ENCODE measurements at places on chromosomes 1 and 21. TPM values are rescaled to one million over a fixed set of nuclear protein-coding genes. Genes with fewer than 3 reads are reported as not detected.

DNA sequence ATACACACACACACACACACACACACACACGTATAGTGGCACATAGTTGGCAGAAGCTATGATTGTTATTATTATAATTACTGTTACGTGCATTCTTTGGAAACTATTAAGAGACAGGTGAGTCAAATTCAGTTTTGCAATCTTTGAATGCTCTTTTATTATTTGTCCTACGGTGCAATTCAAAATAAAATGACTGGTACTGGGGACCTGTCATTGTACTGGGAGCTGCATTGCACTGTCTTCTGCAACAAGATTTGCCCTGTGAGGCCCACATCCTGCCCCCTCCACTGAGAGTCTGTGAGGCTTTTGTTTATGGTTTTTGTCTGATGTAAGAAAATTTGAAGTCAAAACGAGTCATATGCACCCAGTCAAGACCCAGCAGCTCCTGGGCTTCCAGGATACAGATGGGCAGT is 1.9 kb downstream of the LY9 start:
- DNase-seq, result no peak

- no peak for DNase-seq
Measured at GRCh38 chr1:33085332-33085731, 4.4 kb downstream of the AZIN2 start.

DNA sequence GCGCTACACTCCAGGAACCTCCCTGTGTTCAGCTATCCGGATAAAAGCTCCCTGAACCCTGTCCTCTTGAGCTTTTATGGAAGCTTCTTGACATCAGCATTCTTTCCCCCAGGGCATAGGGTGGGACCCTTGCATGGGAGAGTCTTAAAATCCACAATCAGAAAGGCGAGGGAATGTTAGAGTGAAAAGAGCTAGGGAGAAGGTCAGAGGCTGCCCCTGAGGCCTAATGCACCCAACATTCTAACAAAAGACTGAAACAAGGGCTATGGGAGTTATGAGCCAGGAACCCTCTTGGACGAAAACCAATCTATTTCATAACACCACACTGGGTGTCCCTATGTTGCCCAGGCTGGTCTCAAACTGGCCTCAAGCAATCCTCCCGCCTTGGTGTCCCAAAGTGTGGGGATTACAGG is 36.7 kb downstream of the NEK2 start:
- no peak for DNase-seq

DNA sequence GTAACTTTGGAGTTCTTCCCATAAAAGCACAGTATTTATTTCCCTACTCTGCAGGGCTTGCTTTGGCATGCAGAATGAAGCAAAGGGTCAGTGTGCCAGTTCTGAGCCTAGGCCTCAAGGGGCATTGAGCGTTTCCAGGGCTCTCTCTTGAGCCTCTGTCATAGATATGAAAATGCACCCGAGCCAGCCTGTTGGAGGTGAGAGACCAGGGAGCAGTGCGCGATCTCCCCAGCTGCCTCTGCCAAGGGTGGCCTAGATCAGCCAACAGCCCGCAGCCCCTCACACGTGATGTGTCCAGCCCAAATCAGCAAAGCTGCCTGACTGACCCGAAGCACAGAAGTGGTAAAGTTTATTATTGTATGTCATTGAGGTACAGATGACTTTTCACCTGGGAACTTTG is 63.7 kb downstream of the TENT5C start:
- DNase-seq, result no peak

DNA sequence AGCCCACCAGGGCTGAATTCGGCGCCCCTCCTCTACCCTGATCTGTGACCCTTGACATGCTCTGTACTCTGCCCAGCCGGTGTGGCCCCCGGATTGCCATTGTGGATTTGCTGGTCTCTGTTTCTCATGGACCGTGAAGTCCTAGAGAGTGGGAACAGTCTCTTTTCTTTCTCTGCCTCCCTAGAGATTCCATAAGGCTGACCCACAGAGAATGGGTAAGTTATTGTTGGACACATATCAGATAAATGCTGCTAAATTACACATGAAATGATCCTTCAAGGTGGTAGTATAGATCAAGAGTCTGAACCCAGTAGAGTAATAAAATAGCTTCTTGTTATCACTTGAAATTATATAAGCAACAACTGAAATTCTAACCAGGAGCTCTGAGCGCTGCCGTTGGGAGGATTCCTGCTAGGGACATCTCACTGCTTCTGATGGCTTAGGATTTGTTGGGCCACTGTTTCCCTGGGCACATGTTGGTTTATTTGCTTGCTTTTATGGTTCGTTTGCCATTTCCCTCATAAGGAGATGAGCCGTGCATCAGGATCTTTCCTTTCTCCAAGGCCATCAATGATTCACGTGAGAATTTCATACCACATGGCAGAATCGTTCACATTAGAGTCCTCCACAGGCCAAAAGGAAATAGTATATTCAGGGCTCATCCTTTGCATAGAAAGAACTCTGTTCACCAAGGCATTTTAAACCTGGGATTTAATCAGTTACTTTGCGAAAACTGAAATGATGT is 111.9 kb downstream of the ZBTB18 start:
- no peak for DNase-seq

- DNase-seq, result no peak
Measured at GRCh38 chr21:36552434-36552785, 72.5 kb upstream of the CLDN14 start.

DNA sequence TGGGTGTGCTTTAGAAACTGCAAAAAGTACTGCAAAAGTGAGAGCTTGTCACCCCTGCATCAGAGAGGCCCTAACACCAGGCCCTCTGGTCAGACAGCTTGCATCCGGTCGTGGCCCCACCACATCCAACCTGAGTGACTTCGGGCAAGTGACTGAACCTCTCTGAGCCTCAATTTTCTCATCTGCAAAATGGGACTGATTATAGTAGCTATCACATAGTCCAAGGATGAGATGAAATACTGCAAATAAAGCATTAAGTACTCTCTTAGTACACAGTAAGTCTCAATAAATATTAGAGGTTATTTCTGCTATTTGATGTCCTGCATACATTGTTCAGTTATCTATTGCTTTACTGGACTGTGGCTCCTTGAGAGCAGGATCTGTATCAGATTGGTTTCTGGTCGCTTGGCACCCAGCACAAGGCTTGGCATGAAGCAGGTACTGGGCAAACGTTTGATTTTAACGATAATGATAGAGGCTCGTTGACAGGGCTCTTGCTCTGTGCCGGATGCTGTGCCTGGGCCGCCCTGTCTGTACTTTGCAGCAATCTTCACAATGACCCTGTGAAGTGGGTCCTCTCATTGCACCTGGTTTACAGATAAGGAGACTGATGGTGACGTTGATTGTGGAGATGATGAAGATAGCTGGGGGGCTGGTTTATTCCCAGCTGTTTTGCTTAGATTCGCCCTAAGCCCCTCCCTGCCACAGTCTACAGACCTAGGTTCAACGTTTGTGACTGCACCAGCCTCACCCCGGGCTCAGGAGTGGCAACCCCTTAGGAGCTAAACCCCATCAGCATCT is 43.6 kb downstream of the RAP1GAP start:
- no peak for DNase-seq

- peak; percentile 51 for DNase-seq
Measured at GRCh38 chr1:178310685-178311105, 186.1 kb downstream of the CLEC20A start.

Gene OR2T29
- not detected for total RNA-seq

Gene FCRLB
- 3.0 TPM for total RNA-seq
